ENCODE measurements at places on chromosomes 5 and 9. TPM values are rescaled to one million over a fixed set of nuclear protein-coding genes. Genes with fewer than 3 reads are reported as not detected.

Gene C9orf43
- total RNA-seq: 0.13 TPM

Gene SPATA31E1
- not detected for total RNA-seq

Gene NMUR2
- total RNA-seq: not detected

Gene NRG2
- 1.1 TPM for total RNA-seq

Gene ALDOB
- not detected for total RNA-seq

Gene PAM
- total RNA-seq: 175 TPM

Gene FAXDC2
- 2.3 TPM for total RNA-seq

Gene PLPP7
- total RNA-seq: 5.6 TPM

Gene TEK
- 79.5 TPM for total RNA-seq

Gene HEMGN
- not detected for total RNA-seq

Gene SPINK4
- total RNA-seq: not detected

Gene ADAM19
- total RNA-seq: 5.0 TPM

Gene GCNT1
- total RNA-seq: 1.5 TPM

Gene CAVIN4
- total RNA-seq: 0.94 TPM

Gene HRH2
- total RNA-seq: not detected

Gene ISL1
- not detected for total RNA-seq

Gene N4BP3
- total RNA-seq: 13.1 TPM

Gene RALGPS1
- 1.6 TPM for total RNA-seq

Gene IL33
- total RNA-seq: 0.60 TPM

Gene NIPAL4
- not detected for total RNA-seq

Gene WHRN
- total RNA-seq: 0.79 TPM

Gene LARP1
- 87.3 TPM for total RNA-seq

Gene SV2C
- total RNA-seq: not detected

Gene ANKRD34B
- not detected for total RNA-seq

Gene ADRB2
- total RNA-seq: 13.3 TPM

Gene CYLC2
- not detected for total RNA-seq

Gene IFNA16
- not detected for total RNA-seq

Gene PCDHGA8
- total RNA-seq: 0.15 TPM
